Spleen (tissue), 13 donors: ENCODE measurements at places on chromosomes 2 and 18. TPM values are rescaled to one million over a fixed set of nuclear protein-coding genes. Genes with fewer than 3 reads are reported as not detected.

DNA sequence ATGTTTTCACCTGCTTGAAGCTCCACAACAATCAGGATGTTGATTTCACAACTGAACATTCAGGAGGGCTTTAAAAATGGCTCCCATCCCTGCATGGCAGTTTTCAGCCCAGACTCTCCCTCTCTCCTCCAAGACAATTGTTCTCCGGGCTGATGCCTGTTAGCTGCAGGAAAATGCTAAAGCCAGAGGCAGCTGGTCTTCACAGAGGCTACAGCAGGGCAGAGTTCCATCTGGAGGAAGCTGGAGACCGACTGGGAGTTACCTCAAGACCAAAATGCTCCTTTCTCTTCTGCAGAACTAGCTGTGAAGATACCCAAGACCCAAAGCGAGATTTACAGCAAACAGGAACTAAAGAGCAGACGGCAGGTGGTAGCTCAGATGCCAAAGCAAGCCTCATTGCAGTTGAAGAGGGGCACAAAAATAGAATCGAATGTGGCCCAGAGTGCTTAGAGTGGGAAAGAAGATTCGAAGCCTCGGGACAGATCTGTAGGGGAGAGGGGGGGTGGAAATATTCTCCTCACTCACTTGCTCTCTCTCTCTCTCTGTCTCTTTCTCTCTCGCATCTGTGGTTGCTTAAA lies 423.6 kb downstream of the ZNF521 start:
- no peak for DNase-seq

- no peak for DNase-seq
These were observed 8.3 kb downstream of the ANXA4 start for GRCh38 chr2:69750246-69750645.

GRCh38 chr18:37270038-37270665 lies 295.4 kb downstream of the CELF4 start:
- no peak for DNase-seq

The CYP26B1 gene
- 1.5 TPM for polyA plus RNA-seq

DNA sequence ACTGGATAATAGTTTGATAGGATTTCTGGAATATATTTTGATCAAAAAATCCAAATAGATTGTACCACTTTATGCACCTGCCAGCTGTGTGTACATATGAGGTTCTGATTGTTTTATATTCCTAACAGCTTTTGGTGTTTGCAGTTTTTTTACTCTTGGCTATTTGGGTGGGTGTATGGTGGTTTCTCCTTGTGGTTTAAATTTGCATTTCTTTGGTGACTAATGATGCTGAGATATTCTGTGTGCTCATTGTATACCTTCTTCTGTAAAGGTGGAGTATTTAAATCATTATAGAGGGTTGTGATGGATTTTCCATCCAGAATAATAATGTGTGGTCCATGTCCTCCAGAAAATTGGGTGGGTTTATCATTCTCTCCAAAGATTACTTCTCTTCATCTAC lies 372.9 kb downstream of the THSD7B start:
- no peak for DNase-seq

- no peak for DNase-seq
These were observed 201.2 kb downstream of the CDCA7 start for GRCh38 chr2:173555833-173556232.

DNA sequence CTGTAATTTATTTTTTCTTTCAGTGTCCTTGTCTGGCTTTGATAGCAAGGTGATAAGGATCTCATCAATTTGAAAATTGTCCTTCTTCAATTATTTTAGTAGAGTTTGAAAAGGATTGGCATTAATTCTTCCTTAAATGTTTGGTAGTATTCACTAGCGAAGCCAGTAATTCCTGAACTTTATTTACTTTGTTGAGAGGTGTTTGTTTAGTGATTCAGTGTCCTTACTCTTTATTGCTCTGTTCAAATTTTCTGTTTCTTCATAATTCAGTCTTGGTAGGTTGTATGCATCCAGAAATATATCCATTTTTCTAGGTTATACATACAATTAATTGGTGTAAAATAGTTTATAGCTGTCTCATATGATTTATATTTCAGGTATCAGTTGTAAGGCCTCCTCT lies 676.7 kb upstream of the POU3F3 start:
- DNase-seq, result no peak

GRCh38 chr2:220775856-220776488 lies 796.1 kb downstream of the EPHA4 start:
- no peak for DNase-seq

The IL1RL2 gene
- 0.13 TPM for polyA plus RNA-seq
